ENCODE measurements at places on chromosomes 7 and 10. TPM values are rescaled to one million over a fixed set of nuclear protein-coding genes. Genes with fewer than 3 reads are reported as not detected.

The CALML5 gene
- total RNA-seq, result not detected

The CARD11 gene
- total RNA-seq, result 114 TPM

GRCh38 chr7:142384493-142384922, 126.7 kb upstream of the PRSS58 start:
- H3K27me3 ChIP-seq, result no peaks in the 10 kb centered on the region
- DNase-seq, result peak; percentile 43
- H3K4me3 ChIP-seq, result peak overlapping the region; percentile 84

- peak; percentile 7 for DNase-seq
- H3K4me3 ChIP-seq, result peak overlapping the region; percentile 42
- H3K36me3 ChIP-seq, result no peaks in the 10 kb centered on the region
- H3K27me3 ChIP-seq, result no peaks in the 10 kb centered on the region
- H3K4me1 ChIP-seq, result peaks cover 36% of the 10 kb centered on the region
- peak overlapping the region; percentile 94 for H3K27ac ChIP-seq
Observed at GRCh38 chr7:7257899-7258692, 75.8 kb downstream of the C1GALT1 start.

- no peaks in the 10 kb centered on the region for H3K27me3 ChIP-seq
- no peak for DNase-seq
- H3K27ac ChIP-seq, result no peak overlapping the region
Observed at GRCh38 chr10:96366508-96366907, 7.7 kb upstream of the OPALIN start.

DNA sequence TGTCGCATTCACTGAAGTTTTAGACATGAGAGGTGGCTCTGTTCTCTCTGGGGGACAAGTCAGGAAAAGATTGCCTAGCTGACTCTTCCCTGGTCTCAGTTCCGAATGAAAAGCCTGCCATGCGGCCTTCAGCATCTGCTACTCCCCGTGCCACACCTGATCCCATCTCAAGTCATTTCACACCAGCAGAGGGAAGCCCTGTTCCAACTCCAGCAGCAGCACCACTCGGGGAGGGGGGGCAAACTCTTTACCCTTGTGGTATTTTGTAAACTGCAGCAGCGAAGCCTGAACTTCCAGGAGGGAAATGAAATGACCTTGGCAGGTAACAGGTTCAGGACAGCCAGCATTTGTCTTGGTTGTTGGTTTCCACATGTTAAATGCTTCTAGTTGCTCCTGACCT, 13.8 kb downstream of the LRRC4 start:
- H3K27me3 ChIP-seq, result no peaks in the 10 kb centered on the region
- no peak overlapping the region for H3K27ac ChIP-seq
- peaks cover 6% of the 10 kb centered on the region for H3K36me3 ChIP-seq
- H3K4me3 ChIP-seq, result no peak overlapping the region
- peaks cover 17% of the 10 kb centered on the region for H3K4me1 ChIP-seq
- no peak for DNase-seq

- DNase-seq, result no peak
- H3K36me3 ChIP-seq, result no peaks in the 10 kb centered on the region
Observed at GRCh38 chr7:40647719-40648118, 512.9 kb downstream of the SUGCT start.

- peaks cover 18% of the 10 kb centered on the region for H3K36me3 ChIP-seq
- H3K27ac ChIP-seq, result peak overlapping the region; percentile 69
- H3K4me1 ChIP-seq, result peaks cover 62% of the 10 kb centered on the region
- no peak for DNase-seq
Observed at GRCh38 chr10:72089618-72090017, 1.3 kb upstream of the SPOCK2 start.

DNA sequence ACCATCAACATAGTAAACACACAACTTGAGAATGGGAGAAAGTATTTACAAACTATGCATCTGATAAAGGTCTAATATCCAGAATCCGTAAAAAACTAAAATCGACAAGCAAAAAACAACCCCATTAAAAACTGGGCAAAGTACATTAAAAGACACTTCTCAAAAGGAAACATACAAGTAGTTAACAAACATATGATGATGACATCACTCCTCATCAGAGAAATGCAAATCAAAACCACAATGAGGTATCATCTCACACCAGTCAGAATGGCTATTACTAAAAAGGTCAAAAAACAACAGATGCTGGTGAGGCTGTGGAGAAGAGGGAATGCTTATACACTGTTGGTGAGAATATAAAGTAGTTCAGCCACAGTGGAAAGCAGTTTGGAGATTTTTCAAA, 125.1 kb downstream of the TFPI2 start:
- H3K4me3 ChIP-seq, result no peak overlapping the region
- DNase-seq, result no peak
- no peaks in the 10 kb centered on the region for H3K27me3 ChIP-seq
- no peaks in the 10 kb centered on the region for H3K36me3 ChIP-seq

Measured in activated T-cell treated with anti-CD3 and anti-CD28 coated beads, Interleukin-2, amount 50 U/mL, for 72 hours (primary cell).